ENCODE measurements at places on chromosomes 12 and 14. TPM values are rescaled to one million over a fixed set of nuclear protein-coding genes. Genes with fewer than 3 reads are reported as not detected.

Gene NEDD8
- total RNA-seq = 125 TPM

Gene FOXM1
- 0.24 TPM for total RNA-seq

Gene FAM90A1
- total RNA-seq = 0.19 TPM

Gene METTL17
- 33.5 TPM for total RNA-seq

Gene KLHDC1
- total RNA-seq = 11.9 TPM

Gene MON2
- total RNA-seq = 59.5 TPM

Gene STX2
- 29.2 TPM for total RNA-seq

Gene WNT5B
- total RNA-seq = 12.8 TPM

Gene TTC6
- total RNA-seq = not detected

Gene PIK3C2G
- total RNA-seq = 0.09 TPM

Gene REC8
- total RNA-seq = 8.0 TPM

Gene LRP1-AS
- not detected for total RNA-seq

Gene LTBR
- 92.5 TPM for total RNA-seq
